ENCODE measurements at places on chromosomes 5 and 9. TPM values are rescaled to one million over a fixed set of nuclear protein-coding genes. Genes with fewer than 3 reads are reported as not detected.

PCDHGB2 gene
- 4.6 TPM for total RNA-seq

- no peak for DNase-seq
Observed at GRCh38 chr9:118985851-118986250, 383.4 kb downstream of the BRINP1 start.

DNA sequence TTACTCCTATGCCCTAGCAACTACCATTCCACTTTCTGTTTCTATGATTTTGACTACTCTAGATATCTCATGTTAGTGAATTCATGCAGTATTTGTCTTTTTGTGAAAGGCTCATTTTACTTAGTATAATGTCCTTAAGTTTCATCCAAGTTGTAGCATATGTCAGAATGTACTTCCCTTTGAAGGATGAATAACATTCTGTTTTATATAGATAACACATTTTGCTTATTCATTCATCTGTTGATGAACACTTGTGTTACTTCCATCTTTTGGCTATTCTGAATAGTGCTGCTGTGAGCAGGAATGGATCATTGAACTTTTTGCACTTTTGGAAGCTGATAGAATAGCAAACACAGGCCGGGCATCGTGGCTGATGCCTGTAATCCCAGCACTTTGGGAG is 140.2 kb upstream of the MYO10 start:
- no peak for DNase-seq

DNA sequence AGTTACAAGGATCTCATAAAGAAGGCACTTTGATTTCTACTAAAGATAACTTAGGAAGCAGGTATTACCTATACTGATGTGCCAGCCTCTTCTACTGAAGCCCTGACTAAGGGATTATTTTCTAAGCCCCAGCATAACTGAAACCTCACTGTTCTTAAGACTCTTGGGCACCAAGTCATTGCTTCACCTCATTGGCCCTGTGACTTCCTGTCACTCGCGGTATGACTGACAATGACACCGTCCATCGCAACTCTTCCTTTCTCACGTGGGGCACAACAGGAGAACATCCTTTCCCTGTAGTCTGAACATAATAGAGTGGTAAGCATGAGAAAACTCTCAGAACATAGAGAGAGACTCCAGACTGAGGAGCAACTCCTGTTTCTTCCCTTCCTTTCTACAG is 6.4 kb downstream of the OR2V2 start:
- no peak for DNase-seq

- no peak for DNase-seq
Observed at GRCh38 chr9:113931140-113931539, 55.0 kb downstream of the ZNF618 start.

GFM2 gene
- total RNA-seq = 34.2 TPM

C5orf58 gene
- not detected for total RNA-seq

GRCh38 chr9:106283769-106284168 is 579.2 kb upstream of the ZNF462 start:
- no peak for DNase-seq

GRCh38 chr5:142320430-142320738 is 4.4 kb downstream of the SPRY4 start:
- no peak for DNase-seq

Measured in RPMI7951 (cell line).